ENCODE measurements at places on chromosomes 11 and 22. TPM values are rescaled to one million over a fixed set of nuclear protein-coding genes. Genes with fewer than 3 reads are reported as not detected.

- DNase-seq: no peak
Observed at GRCh38 chr11:110827276-110827675, 115.0 kb upstream of the ARHGAP20 start.

Gene CHRM4
- 7.1 TPM for polyA plus RNA-seq

DNA sequence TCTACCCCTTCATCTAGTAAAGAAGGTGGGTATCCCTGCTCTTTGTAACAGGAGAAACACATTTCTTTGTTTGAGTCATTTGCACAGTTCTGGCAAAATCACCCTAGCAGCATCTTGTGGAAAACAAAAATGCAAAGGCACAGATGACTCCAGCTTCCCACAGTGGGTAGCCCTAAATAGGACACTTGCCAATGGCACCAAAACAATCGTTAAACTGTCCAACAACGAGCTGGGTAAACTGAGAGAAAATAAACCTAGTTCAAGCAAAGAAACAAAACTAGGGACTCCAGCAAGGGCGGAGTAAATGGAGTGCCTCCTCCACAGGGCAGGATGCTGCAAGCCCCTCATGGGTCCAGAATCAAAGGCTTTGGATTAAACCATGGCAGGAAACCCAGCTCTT is 239.5 kb downstream of the NTM start:
- no peak for DNase-seq

- DNase-seq: no peak
Observed at GRCh38 chr22:16937811-16938210, 70.2 kb downstream of the GAB4 start.

Gene HSCB
- 21.7 TPM for polyA plus RNA-seq

GRCh38 chr22:49136041-49136815 is 691.4 kb downstream of the BRD1 start:
- no peak for DNase-seq

Gene FIBIN
- polyA plus RNA-seq: 14.5 TPM

DNA sequence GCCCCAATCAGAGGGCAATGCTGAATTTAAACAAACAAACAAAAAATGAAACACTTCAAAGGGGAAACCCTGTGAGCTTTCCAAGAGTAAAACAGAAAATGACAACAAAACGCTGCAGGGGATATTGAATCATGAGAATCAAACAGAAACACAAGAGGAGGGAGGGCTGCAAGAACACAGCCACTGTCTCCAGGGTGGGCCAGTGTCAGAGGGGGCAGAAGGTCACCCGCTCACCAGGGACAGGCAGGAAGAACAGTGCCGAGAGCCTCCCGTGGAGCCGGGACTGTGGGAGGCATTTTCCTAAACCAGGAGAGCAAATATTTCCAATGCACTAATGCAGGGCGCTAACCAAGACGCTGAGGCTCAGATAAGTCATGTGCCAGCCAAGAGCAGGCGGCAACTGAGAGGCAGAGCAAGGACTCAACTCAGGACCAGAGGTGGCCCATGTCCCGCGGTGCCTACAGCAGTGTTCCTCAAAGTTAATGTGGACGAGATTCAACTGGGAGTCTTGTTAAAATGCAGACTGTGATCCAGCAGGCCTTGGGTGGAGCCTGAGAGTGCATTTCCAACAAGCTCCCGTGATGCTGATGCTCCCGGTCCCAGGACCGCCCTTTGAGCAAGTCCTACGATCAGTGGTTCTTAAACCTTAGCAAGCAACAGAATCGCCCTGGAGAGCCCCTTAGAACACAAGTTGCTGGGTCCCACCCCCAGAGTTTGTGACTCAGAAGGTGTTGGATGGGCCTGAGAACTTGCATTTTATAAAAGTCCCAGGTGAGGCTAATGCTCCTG is 197.2 kb downstream of the TENM4 start:
- DNase-seq: no peak

DNA sequence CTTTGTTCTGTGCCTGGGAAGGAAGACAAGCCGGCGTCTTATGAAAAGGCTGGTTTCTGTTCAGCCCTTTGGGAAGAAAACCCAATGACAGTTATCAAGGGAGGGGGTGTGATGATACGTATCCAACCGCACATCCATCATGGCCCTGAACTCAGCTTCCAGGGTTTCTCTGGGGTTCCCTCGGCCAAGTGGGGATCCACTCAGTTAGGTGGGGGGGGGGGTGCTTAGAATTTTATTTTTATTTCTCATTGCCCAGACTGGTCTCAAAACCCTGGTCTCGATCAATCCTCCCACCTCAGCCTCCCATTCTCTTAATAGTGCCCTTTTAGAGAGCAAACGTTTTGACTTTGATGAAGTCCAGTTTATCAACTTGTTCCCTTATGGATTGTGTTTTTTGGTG is 25.7 kb downstream of the KCNQ1 start:
- no peak for DNase-seq

DNA sequence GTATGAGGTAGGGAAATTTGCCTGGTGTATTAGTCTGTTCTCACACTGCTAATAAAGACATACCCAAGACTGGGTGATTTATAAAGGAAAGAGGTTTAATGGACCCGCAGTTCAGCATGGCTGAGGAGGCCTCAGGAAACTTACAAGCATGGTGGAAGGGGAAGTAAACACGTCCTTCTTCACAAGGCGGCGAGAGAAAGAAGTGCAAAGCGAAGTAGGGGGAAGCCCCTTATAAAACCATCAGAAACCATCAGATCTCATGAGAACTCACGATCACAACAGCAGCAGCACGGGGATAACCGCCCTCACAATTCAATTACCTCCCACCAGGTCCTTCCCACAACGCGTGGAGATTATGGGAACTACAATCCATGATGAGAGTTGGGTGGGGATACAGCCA is 12.0 kb upstream of the RFPL2 start:
- no peak for DNase-seq
